ENCODE measurements at places on chromosomes 4 and X.

DNA sequence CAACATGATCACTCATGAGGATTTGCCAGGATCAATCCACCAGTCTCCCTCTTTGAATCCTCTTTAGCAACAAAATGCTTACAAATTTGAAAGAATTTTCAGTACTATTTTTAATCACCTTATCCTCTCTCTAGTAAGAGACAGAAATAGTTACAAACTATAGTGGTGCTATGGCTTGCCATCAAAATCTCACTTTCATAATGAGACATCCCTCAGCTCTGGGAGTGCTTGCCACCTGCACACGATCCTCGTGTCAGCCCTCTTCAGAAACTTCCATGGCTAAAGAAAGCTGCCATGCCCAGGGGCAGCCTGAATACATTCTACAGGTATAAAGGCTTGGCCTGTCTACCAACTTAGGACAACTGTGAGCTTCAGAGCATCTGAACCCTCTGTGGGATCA lies 5.1 kb upstream of the DHX15 start:
- DNase-seq: no peak

GRCh38 chr4:38330936-38331335 lies 333.1 kb upstream of the KLF3 start:
- DNase-seq: no peak

- no peak for DNase-seq
These were observed 222.7 kb upstream of the HAND2 start for GRCh38 chr4:173752610-173753230.

DNA sequence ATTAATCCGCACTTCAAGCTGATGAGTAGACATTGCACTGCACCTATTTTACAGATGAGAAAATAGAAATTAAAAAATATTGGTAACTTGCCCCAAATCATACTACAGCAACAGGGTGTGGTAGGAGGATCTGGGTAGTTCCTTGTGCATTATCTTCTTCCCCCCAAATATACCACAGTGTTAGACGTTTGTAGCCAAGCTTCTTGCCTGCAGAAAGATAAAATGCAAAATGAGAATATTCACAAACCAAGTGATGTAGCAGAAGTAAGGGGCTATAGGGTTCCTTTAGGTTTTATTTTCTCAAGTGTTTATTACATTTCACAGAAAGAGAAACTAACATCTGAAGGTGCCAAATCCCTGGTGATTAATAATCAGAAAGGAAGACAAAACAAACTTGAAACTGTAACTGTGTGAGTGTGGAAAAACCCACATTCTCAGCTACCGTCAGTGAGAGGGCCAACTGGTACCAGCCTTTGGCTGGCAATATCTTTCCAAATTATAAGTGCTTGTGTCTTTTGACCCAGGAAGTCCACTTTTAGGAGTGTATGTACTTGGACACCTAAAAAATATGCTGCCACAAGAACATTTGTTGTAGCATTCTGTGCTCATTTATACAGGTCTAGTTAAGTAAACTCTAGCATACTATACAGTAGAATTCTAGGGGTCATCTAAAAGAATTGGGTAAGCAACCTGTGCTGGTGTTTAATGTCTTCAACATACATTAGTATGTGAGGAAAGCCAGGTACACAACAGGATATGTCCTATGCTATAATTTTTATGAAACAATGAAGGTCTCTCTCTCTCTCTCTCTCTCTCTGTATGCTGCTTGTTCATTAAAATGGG lies 6.7 kb upstream of the CD38 start:
- DNase-seq: peak; percentile 22

DNA sequence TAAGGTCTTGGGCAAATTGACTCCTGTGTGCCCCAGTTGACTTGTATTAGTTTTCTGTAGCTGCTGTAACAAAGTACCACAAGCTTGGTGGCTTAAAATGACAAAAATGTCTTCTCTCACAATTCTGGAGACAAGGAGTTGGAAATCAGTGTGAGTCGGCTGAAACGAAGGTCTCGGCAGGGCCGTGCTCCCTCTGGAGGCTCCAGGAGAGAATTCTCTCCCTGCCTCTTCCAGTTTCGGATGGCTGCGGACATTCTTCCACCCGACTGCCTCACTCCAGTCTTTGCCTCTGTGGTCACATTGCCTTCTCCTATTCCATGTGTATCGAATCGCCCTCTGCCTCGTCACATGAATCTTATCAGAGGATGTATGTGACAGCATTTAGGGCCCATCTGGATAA lies 66.0 kb upstream of the PHOX2B start:
- no peak for DNase-seq

DNA sequence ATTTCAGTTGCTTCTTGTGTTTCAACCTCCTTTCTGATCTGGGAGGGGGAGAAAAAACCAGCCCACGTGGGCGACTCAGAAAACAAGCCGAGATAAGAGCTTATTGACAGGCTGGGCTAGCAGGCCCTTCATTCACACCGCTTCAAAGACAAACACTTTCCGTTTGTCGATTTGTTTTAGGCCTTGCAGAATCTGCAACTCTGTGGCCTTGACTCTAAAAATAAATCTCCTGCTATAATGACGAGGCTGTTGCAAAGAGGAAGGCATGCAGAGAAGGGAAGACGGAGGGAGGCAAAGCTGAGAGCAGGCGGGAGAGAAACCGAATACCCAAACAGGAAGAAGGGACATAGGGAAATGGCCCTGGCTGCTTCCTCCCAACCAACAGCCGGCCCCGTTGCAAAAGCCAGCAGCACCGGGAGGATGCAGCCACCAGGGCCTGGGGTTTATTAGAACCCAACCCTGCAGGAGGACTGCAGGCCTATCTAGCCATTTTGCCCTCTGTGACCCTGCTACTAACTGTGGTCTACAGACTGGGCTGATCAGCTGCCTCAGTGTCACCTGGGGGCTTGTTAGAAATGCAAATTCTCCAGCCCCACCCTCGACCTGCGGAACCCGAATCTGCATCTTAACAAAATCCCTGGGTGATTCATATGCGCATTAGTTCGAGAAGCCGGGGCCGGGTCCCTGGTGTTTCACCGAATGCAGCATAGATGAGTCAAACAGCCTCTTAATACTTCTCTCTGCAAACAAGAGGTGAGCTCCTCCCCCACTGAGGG lies 325.5 kb downstream of the BCOR start:
- peak; percentile 48 for DNase-seq

- no peak for DNase-seq
These were observed 68.7 kb downstream of the APBB2 start for GRCh38 chr4:41145571-41146078.
